ENCODE measurements at places on chromosomes 12 and 14. TPM values are rescaled to one million over a fixed set of nuclear protein-coding genes. Genes with fewer than 3 reads are reported as not detected.

GRCh38 chr14:74979029-74979428 is 23.6 kb upstream of the PGF start:
- no peak for DNase-seq

The CLEC7A gene
- total RNA-seq: not detected

The IL26 gene
- not detected for total RNA-seq

The RNU4-1 gene
- 2,380 TPM for total RNA-seq

The DIO2 gene
- total RNA-seq: 0.03 TPM

The CLEC1A gene
- not detected for total RNA-seq
